ENCODE measurements at places on chromosomes 2 and 18.

DNA sequence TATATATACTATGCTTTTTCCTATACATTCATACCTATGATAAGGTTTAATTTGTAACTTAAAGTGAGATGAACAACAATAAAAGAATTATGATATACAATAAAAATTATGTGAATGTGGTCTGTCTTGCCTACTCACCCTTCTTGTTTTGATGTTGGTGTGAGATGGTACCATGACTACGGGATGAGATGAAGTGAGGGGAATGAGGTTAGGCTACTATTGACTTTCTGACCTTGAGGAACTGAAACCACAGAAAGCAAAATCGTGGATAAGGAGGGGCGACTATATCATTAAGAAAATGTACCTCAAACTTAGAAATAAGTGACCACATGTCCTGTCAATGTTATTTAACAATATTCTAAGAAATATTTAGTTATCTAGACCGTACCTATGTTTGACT, 103.9 kb upstream of the PPP1CB start:
- no peak for DNase-seq

- DNase-seq: no peak
These were observed 62.0 kb upstream of the POMC start for GRCh38 chr2:25230198-25230947.

DNA sequence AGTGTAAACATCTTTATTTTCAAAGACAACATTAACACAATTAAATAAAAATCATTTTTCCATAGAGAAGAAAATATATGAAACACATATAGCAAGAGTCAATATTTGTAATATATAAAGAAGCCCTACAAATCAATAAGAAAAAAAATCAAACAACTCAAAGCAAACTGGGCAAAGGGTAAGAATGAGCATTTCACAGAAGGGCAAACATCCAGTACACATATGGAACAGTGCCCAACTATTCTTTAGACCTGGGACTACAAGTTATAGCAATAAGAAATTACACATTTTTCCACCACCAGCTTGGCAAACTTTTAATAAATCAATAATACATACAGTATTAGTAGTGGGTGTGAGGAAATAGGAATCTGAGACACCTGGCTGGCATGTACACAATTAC, 324.1 kb downstream of the CYP26B1 start:
- no peak for DNase-seq

GRCh38 chr2:25960920-25961319, 21.4 kb downstream of the KIF3C start:
- no peak for DNase-seq

DNA sequence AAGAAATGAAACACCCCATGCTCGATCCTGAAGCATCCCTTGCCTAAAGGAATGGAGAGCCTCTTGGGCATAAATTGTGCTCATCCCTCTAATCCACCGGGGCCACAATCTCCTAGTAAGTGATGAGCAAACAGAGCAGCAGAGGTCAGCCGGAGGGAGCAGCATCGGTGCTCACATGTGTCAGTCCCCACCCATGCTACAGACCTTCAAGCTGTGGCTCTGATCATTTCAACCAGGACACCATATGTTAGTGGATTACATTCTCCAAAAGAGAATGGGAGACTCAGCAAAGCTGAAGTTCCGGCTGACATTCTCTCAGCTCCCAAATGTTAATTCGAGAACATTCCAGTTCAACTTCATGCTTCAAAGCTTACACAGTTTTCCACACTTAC, 75.6 kb downstream of the AAK1 start:
- DNase-seq: no peak

- no peak for DNase-seq
These were observed 64.7 kb downstream of the KCTD1 start for GRCh38 chr18:26483633-26484032.

- no peak for DNase-seq
These were observed 110.6 kb upstream of the TTC39C start for GRCh38 chr18:23903971-23904370.

DNA sequence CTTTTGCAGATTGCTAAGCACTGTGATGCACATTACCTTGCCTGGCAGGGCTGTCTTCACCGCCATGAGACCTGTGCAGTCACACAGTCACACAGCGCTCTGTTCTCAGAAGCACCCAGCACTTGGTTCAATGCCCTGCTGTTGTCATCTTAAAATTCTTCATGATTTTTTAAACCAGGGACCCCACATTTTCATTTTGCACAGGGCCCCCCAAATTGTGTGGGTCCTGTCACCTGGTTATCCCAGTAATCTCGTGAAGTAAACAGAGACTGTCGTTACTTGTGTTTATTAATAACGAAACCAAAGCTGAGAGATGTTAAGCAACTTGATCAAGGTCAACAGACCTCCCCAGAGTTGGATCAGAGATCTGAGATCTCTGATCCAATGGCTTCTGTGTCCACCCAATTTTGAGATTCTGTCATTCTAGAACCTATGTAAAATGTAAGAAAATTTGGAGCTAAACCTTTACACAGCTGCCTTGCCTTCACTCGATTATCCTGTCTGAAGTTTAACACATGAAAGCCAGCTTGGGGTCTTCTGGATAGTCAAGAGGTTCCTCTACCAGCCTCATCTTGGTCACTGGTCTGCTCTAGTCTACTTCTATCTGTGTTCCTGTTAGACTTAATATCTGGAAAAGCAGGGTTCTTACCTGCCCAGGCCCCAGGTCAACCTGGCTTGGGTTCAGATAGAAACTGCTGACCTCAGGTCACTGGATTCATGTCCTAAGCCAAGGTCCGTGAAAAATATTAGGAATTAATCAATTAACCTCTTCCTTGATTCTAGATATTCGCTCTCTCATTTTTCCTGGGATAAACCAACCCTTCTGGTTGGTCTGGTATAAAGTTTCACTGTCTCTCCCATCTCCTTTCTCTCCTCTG, 13.7 kb upstream of the TTC39C start:
- no peak for DNase-seq

DNA sequence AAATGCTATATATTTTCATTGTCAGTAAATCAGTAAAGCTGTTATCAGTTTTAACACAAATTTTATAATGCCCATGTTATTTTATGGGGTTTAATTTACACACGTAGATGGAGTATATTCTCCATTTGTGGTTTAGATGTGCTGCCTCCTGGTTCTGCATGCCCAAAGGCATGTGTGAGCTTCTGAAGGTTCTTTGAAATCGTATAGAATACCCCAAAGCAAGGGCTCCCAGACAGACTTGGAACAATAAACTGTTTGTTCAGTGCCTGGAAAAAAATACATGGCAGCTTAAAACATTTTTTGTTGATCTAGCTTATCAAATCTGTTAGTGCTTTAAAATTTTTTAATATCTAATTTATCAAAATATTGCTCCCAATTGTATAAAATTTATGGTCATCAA, 150.4 kb downstream of the GPD2 start:
- DNase-seq: no peak

GRCh38 chr18:8657873-8658470, 47.4 kb upstream of the MTCL1 start:
- DNase-seq: peak; percentile 35

Data from cerebellar nuclear complex (tissue), 1 donor.